T-helper 17 cell (primary cell): ENCODE measurements at places on chromosomes 12 and 14. TPM values are rescaled to one million over a fixed set of nuclear protein-coding genes. Genes with fewer than 3 reads are reported as not detected.
A peak's percentile ranks its signal among the peaks of the same experiment; 100 is the strongest.

DNA sequence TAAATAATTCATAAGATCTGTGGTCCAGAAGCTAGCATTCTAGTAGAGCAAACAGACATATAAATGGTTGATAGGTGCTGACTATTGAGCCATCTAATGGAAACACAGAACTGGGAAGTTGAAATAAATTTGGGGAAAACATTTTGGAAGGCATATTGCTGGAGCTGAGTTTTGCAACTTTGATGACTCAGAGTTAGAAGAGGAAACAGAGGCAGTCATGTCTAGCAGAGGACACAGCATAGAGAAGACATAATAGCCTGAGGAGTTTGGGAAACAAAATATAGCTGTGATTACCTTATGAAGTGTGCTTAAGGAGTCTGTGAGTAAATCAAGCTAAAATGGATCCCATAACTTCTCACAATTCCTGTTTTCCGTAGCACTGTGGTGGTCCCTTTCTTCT lies 86.9 kb upstream of the FLRT2 start:
- no peak for DNase-seq

Gene HOXC12
- not detected for total RNA-seq

GRCh38 chr12:55626154-55626553 lies 10.5 kb upstream of the OR10P1 start:
- DNase-seq, result no peak

Gene GDF3
- total RNA-seq, result not detected

Gene CCDC197
- not detected for total RNA-seq

GRCh38 chr14:56273155-56273554 lies 154.9 kb downstream of the PELI2 start:
- no peak for DNase-seq

DNA sequence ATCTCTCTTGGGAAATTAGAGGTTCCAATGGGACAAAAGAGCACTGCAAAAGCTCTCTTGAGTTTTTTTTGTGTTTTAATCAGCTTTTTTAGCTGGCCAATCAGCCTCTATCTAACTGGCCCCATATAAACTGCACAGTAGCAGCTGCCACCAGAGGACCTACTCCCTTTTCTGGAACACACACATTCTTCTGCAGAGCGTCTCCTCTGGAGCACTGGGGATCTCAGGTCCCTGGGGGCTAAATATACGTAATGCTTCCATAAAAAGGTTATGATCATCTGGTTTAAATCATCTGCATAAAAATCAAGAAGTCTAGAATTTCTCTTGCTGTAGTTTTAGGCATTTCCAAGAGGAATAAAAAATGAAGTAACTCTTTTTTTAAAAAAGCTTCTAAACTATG lies 32.3 kb downstream of the TSPAN8 start:
- no peak for DNase-seq

Gene TAS2R42
- total RNA-seq, result not detected

- no peak for DNase-seq
Observed at GRCh38 chr12:62640910-62641448, 174.4 kb downstream of the MON2 start.

DNA sequence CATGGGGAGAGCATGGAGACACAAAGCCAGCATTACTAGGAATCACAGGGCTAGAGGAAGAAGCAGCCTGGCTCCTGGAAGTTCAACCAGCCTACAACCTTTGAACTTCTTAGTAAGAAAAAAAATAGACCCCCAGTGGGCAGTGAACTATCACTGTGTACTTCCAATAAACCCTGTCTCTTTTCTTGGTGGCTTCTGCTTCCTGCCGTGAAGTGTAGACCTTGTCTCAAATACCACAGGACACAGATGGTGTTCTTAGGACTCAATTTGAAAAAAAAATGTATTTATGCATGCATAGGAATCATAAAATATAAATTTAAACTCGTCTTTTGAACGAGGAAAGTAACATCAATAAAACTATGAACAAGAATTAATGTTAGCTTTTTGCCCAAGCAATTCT lies 3.6 kb upstream of the PTGER2 start:
- DNase-seq, result no peak

Gene MSRB3
- total RNA-seq, result 0.22 TPM

DNA sequence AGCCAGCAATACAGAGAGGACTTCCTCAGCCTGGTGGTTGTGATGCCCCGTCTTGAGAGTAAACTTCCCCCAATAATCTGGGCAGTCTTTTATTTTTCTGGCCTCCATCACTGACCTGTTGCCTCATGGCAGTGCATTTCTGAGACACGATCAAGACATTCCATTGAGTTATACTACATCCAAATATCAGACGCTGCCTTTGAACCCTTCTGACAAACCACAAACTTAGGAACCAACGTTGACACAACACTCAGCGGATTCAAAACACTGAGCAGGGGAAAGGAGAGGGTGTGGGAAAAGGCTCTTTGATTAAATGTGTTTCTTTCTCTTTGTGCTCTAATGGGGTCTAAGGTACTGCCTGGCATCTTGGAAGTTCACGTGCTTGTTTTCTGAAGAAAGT lies 100.7 kb upstream of the TBX5 start:
- DNase-seq, result no peak

DNA sequence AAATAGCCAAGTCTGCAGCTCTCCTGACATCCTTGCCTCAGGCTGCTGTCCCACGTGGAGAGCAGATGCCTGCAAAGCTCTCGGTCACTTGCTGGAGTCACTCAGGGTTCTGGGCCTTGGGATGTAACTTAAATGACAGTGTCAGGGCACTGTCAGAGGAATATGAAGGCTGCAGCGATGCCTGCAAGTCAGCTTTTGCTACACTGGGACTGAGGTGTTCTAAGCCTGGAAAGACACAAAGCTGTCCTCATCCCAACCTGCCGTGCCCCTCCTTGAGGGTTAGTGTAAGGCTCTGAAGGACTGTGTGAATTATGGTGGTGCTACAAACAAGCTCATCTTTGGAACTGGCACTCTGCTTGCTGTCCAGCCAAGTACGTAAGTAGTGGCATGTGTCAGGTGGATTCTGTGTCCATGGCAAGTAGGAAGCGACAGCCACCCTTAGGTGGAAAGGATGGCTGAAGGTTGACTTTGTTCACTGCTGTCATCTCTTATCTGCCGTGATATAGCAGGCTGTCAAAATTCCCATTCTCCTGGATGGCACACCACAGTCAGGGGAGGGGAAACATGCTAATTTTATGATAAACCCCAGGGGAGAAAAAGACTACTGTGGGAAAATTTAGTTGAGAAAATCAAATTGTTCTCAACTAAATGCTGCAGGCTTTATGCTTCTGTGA lies 79.9 kb downstream of the DAD1 start:
- no peak for DNase-seq

GRCh38 chr12:126558810-126559209 lies 1493.6 kb downstream of the AACS start:
- DNase-seq, result no peak

- DNase-seq, result no peak
Observed at GRCh38 chr12:54932691-54933090, 51.9 kb downstream of the TESPA1 start.

Gene PTGER2
- total RNA-seq, result 40.5 TPM

- DNase-seq, result peak; percentile 94
Observed at GRCh38 chr12:106302401-106303201, at the start of gene TCP11L2. TSS of gene TCP11L2 (plus strand) at chr12:106302733. CDS start at chr12:106311076, 8,343 bp downstream.

DNA sequence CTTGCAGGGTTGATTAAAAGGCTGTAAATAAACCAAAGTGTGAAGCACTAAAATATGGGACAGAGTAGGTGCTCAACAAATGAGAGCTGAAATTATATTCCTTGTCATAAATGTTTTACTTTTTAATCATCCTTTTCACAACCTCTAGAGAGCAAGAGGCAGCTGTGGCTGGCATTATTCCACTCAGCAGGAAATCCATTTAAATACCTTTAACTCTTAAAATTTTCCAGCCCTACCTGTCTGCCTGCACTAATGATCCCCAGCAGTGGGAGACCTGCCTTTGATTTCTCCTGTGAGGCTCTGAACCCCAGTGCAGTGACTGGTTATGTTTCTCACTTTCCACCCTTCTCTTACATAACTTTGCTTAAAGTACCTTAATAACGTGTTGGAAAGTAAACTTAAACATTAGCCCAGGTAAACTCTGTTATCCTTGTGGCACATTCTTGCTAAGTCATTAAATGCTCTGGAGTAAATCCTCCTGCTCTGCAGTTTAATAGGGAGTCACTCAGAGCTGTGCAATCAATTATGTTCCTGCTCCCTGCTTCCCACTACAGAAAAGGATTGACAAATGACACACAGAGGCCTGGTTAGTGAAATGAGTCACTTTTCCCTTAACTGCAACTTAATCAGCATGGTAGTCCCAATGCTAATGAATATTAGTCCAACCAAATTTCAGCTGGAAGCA lies 755.7 kb upstream of the USP15 start:
- DNase-seq, result no peak

Gene TAS2R10
- 0.45 TPM for total RNA-seq

DNA sequence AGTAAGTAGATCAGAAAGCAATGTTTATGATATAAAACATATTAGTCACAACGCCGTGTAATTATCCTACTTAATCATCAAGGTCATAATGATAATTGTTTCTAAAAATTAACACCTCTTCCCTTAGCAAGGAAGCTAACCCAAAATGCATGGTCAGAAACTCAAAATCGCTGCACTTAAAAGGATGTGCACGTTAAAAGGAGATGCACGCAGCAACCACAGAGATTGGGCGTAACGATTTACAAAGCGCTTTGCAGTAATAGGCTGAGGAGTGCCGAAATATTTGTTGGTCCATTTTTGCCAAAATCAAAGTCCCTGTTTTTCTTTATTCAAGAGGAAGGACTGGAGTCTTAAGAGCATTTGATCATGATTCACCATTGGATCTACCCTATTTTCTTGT lies 1077.2 kb downstream of the VRK1 start:
- no peak for DNase-seq

Gene TSHR
- total RNA-seq, result 0.50 TPM

- no peak for DNase-seq
Observed at GRCh38 chr12:82746668-82747067, 60.0 kb downstream of the TMTC2 start.

DNA sequence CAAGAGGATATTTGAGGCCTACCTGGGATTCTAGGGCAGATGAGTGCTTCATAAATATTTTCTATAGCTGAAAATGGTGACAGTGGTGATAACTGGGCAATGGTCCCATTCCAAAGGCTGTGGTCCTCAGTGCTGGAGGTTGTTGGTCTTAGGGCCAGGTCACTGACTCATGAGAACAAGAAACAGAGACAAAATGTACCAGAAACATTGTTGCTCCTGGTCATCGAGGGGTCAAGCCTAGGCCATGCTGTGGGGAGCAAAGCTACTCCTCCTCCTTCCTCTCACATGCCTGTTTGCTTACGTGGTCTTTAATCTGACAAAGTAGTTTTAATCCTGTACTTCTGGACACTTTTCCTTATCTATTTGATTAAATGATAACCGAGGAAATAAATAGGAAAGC lies 33.8 kb downstream of the ERG28 start:
- DNase-seq, result no peak

DNA sequence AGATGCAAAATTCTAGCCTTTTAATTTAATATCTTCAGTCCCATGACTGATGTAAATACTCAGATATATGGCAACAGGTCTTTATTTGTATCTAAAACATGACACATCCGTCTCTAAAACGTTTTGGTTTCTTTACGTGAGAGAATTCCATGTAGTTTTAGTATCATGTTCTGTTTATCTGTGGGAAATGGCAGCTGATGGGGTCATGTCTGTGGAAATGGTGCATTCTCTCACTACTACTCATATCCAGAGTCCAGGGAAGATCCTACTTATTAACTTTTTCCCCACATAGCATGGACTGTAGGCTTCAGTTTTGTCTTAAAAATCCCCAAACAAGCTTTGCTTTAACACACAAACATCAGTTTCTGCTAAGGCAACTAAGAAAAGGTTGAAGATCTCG lies 53.8 kb downstream of the SPTLC2 start:
- DNase-seq, result no peak

DNA sequence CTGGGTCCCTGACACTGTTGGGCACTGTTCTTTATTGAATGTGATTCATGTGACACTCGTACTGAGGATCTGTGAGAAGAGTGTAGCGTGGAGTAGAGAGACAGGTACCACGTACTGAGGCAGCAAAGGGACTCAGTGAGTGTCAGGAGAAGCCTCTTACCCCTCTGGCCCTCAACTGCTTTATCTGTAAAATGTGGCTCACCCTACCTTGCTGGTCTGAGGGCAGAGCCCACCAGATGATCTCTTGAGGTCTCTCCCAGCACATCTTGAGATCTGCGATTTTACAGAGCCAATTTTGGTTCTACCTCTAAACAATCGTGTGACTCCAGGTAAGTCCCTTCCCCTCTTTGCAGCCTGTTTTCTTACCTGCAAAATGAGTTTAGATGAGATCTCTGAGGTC lies 3.1 kb downstream of the CEBPE start:
- DNase-seq, result no peak

DNA sequence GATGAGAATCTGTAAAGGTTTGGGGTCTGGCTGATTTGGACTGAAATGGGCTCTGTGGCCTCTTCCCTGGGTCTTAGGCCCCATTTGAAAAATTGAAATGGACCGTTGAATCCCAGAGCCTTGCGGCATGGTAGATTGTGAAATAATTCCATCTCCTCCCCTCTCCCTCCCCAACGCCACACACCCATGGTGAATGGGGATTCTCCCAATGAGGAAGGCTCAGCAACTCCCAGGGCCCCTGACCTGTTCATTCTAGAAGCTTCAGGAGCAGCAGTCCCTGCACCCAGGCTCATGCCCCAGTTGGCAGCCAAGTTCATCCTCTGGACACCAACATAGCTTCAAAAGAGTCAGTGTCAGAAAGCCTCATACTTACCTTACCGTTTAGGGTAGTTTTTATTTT lies 217.4 kb downstream of the ZFP36L1 start:
- DNase-seq, result no peak

Gene USP44
- total RNA-seq, result 1.6 TPM

Gene TMEM63C
- 0.65 TPM for total RNA-seq

DNA sequence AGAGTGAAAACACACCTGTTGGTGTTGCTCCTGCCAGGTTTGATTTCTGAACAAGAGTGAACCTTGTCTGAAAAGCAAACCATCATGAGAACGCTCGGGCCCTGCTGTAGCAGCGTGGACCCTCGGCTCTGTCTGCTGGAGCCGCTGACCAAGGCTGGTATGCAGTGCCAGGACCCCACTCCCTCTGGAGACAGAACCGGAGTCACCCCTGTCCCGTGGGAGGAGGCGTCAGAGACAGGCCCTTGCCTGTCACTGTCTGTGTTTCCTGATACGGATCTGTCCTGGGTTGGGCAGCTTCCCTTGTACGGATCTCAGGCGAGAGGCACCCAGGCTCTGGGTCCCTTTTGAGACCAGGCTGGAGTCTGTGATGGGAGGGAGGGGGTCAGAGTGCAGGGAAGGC lies 111.6 kb downstream of the ADGRD1 start:
- DNase-seq, result no peak

Gene ENDOU
- total RNA-seq, result 0.12 TPM

Gene KRT72
- 0.60 TPM for total RNA-seq

DNA sequence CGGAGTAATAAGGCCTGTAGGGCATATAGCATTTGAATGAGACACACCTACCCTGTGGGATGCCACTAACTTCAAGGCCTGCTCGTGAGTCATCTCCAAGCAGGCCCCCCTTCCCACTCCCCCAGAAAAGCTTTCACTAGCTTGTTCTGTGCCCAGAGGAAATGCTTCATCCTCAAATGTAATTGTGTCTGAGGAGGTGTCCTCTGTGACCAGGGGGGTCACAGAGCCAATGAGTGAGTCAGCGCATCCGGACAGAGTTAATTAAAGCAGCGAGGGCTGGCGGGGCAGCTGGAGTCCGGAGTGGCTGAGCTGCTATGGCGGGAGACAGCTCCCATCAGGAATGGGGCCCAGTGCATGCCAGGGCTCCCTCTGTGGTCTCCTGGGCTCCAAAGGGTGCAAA lies 27.0 kb upstream of the ESRRB start:
- DNase-seq, result no peak
